GM12878 (cell line): ENCODE measurements at places on chromosomes 7 and 10. TPM values are rescaled to one million over a fixed set of nuclear protein-coding genes. Genes with fewer than 3 reads are reported as not detected.

- DNase-seq, result no peak
Observed at GRCh38 chr7:111364413-111364812, 197.9 kb downstream of the IMMP2L start.

GRCh38 chr7:127755521-127755920 lies 103.5 kb downstream of the SND1 start:
- DNase-seq, result no peak

- DNase-seq, result peak; percentile 41
Observed at GRCh38 chr10:26543567-26544306, 105.6 kb downstream of the APBB1IP start.

DNA sequence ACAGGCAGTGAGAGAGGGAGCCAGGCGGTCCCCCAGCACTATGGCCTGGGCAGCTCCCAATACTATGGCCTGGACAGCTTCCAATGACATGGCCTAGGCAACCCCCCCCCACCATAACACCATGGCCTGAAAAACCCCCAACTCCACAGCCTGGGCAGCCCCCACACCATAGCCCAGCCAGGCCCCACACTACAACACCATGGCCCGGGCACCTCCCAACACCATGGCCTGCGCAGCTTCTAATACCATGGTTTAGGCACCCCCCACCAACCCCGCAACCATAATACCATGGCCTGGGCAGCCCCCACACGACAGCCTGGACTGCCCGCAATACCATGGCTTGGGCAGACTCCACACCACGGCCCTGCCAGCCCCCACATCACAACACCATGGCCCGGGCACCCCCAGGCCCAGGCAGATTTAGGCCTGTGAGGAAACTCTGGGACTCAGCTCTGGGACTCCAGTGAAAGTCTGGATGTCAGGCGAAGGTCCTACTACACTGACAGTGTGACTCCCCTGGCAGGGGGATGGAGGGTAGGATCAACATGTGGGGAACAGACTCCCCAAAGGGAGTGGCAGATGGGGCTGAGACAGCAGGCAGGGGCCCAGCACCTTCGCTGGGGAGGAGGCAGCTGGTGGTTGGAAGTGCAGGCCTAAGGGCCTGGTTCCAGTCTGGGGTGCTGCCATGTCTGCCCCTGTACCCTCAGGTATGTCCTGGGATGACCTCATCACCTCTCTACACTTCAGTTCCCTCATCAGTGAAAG lies 8.7 kb downstream of the CPXM2 start:
- no peak for DNase-seq

- DNase-seq, result no peak
Observed at GRCh38 chr7:77450054-77450453, 33.9 kb upstream of the GSAP start.

DNA sequence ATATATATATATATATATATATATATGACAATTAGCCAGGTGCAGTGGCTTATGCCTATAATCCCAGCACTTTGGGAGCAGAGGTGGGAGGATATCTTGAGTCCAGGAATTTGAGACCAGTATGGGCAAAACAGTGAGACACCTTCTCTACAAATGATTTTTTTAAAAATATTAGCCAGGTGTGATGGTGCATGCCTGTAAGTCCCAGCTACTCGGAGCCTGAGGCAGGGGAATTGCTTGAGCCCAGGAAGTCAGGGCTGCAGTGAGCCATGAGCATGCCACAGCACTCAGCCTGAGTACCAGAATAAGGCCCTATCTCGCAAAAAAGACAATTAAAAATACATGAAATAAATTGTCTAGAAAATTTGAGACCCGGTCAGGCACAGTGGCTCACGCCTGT lies 47.2 kb upstream of the MSRB2 start:
- no peak for DNase-seq

DNA sequence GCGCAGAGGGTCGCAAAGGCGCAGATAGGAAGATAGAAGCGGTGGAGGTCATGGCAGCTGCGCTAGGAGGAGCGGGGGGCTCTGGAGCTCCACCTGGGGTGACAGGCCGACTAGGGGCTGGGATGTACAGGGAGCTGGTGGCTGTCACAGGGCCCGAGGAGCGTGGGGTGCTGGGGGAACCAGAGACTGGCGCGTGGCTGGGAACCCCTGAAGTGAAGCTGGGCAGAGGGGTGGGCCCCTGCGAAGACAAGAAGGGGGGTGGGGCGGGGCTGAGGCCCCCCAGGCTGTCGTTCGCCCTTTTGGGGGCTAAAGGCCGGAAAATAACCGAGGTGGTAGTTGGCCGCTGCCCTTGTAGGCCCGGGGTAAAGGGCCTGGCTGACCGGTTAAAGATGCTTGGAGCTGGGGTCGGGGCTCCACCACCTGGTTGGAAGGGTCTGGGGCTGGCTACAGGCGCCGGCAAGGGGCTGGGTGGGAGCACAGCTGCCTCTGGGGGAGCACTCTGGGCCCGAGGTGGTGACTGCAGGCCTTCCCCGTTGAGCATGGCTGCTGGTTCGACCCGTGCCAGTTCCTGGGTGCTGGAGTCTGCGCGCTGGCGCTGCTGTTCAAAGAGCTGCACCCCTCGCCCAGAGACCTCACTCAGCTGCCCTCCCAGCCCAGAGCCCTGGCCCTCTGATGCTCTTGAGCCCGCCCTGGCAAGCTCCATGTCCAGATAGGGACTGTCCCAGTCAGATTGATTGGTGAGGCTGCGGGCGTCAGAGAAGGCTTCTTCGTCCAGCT lies 6.8 kb upstream of the MYOZ1 start:
- no peak for DNase-seq

- no peak for DNase-seq
Observed at GRCh38 chr10:52250510-52250909, 63.6 kb upstream of the DKK1 start.

- DNase-seq, result no peak
Observed at GRCh38 chr7:102008535-102009262, 191.3 kb downstream of the CUX1 start.

- DNase-seq, result no peak
Observed at GRCh38 chr10:33067481-33067880, 109.5 kb upstream of the ITGB1 start.

GRCh38 chr7:148348466-148348865 lies 242.1 kb upstream of the C7orf33 start:
- no peak for DNase-seq

- DNase-seq, result no peak
Observed at GRCh38 chr10:103638948-103639347, 145.4 kb downstream of the NEURL1 start.

- no peak for DNase-seq
Observed at GRCh38 chr10:78777867-78778266, 290.9 kb upstream of the ZMIZ1 start.

DNA sequence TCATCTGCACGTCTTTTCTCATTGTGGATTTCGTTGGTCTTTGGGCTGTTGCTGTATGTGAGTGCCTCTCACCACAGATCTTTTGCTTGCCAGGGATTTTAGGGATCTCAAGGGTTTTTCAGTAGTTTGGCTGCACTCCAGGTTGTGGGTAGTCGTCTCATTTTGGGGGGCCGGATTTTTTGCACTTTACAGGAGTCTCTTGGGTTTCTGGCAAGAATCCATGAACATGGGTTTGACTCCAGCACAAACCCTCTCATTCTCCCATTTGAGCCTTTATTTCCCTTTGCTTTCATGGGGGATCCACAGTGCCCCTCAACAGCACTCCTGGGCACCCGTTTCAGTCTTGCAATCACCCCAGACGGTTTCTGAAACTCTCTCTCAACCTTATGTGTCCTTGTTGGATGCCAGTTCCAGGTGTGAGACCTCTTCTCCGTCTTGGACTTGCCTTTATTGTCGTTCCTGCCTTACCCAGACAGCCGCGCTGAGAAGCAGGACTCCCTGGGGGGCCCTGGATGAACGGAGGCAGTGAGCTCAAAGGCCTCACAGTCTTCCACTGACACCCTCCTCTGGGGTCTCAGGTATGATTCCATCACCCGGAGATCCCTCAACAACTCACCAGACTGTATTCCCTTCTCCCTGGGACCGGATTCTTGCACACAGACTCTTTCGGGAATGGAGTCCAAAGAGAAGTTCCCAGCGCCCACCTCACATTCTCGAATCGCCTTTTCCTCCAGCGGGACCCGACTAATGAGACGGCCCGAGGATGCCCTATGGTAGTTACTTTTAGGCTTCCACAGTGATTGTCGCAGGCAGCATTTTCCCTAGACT lies 18.8 kb upstream of the ZNF273 start:
- DNase-seq, result no peak

GRCh38 chr10:22301193-22301592 lies 15.0 kb upstream of the COMMD3 start:
- no peak for DNase-seq

DNA sequence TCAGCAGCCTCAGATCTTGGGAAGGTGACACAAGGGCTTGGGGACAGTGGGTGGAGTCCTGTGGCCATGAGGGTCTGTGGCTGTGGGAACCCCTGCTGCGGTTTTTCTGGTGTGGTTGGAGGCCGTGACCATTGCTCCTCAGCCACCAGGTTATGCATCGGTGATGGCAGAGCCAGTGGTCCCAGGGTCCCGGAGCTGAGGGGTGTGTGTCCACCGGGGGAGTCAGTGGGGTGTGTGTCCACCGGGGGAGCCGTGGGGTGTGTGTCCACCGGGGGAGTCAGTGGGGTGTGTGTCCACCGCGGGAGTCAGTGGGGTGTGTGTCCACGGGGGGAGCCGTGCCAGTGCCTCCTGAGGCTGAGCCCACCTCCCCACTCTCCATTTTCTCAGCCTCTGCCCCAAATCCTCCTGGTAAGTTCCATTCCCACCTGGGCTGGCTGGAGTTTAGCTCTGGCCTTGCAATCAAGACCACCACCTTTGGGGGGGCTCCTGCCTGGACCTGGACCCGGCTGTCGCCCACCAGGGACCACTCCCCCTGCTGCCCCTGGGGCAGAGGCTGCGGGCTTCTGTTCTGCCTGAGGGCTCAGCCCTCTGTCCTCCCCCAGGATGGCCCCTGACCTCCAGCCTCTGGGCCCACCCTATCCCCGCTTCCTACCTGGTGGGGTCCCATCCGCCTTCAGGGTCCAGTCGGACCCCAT lies 143.5 kb downstream of the ELFN1 start:
- no peak for DNase-seq

DNA sequence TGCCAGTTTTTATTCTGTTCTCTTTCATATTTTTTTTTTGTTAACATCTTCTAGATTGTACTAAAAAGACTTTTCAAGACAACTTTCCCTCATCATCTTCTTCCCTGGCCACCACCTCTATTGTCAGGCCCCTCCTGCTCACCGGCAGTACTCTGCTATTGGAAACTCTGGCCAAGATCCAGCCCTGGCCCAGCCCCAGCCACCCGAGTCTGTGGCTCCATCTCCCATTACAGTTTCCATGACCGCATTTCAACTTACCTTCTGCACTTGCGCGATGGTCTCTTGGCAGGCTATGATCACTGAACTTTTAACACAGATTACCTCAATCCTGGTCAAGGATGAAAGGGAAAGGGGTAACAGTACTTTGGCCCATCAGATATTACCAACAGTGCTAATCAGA lies 137.7 kb upstream of the POM121L12 start:
- DNase-seq, result no peak

GRCh38 chr7:94429153-94429552 lies 34.5 kb downstream of the COL1A2 start:
- DNase-seq, result no peak

DNA sequence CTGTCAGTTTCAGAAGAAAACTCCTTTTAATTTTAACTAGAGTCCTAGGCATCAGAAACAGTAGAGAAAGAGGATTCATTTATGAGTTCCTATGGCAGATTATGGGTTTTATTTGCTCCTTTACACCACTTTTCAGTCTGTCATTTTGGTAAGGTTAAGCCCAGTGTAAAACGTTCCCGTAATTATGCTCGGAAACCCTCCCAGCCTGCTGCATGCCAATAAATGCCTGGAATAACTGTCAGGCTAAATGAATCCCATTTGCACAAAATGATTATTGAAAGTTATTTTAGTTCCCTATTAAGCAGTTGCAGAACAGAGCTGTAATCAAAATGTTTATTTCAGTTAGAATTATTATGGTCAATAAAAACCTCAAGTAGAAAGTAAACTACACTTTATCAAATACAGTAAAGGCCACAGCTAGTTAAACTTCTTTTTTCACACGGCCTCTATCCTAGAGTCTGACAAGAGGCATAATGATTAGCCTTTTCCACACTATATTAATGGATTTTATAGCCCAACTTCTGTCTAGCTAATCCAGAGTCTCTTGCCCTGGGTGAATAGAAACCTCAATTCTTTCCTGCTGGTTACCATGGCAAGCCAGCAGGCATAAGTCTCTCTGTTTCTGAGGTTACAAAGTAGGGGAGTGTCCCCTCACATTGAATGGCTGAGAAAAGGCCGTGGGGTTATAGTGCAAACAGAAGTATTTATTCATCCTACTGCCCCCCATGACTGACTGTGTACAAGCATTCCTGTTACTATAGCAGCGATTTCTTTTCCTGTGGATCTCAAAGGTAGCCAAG lies 80.8 kb upstream of the NPVF start:
- no peak for DNase-seq

DNA sequence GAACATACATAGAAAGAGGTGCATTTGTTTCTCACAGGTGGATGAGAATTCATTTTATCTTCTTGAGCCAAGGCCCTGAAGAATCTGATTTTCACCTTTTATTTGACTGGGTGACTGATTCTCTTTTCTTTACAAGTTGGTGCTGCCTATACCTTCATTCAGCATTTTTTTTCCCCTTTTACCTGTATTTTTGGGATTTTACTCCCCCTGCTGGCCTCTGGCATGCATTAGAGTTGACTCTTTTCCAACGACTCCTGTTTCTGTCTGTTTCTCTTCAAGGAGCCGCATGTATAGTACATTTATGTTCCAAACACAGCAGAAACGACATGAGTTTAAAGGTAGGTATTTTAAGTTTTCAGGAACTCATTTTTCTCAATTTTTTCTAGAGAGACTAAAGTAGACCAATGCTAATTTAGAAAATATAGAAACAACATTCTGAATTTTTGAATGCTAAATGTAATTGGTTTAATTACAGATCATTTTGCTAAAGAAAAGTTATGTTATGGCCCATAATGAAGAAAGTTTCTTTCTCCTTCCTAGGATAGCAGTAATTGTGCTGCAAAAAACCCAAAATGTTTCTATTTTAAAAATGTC lies 149.8 kb upstream of the HDAC9 start:
- no peak for DNase-seq

GRCh38 chr10:109862738-109863137 lies 60.6 kb downstream of the XPNPEP1 start:
- no peak for DNase-seq

The GRM3 gene
- polyA plus RNA-seq, result 0.19 TPM in 1 of 2 replicates, not detected in the other

The SFTPA1 gene
- polyA plus RNA-seq, result not detected in 2 replicates

The C10orf88 gene
- polyA plus RNA-seq, result 10.2 and 12.0 TPM in 2 replicates

The GBX1 gene
- not detected in 2 replicates for polyA plus RNA-seq

The NAPEPLD gene
- polyA plus RNA-seq, result 12.4 and 13.9 TPM in 2 replicates

The VSTM4 gene
- polyA plus RNA-seq, result not detected in 2 replicates

The CYP26C1 gene
- polyA plus RNA-seq, result not detected in 2 replicates

The MICALL2 gene
- polyA plus RNA-seq, result 0.53 and 1.1 TPM in 2 replicates

The NUTM2E gene
- polyA plus RNA-seq, result 0.05 and 0.07 TPM in 2 replicates

The RUFY2 gene
- polyA plus RNA-seq, result 3.7 and 5.5 TPM in 2 replicates

The TLL2 gene
- polyA plus RNA-seq, result 2.1 TPM in 2 replicates

The BBS9 gene
- polyA plus RNA-seq, result 2.3 and 4.8 TPM in 2 replicates

The CFAP58 gene
- polyA plus RNA-seq, result 0.04 and 0.23 TPM in 2 replicates

The STAM gene
- 14.8 and 15.8 TPM in 2 replicates for polyA plus RNA-seq

The ELMO1 gene
- 38.7 and 45.9 TPM in 2 replicates for polyA plus RNA-seq

The CLCN1 gene
- polyA plus RNA-seq, result 0.30 TPM in 1 of 2 replicates, not detected in the other

The MBL2 gene
- polyA plus RNA-seq, result not detected in 2 replicates

The SLC18A2 gene
- 0.13 and 0.33 TPM in 2 replicates for polyA plus RNA-seq

The SPDYE11 gene
- polyA plus RNA-seq, result 1.2 and 1.8 TPM in 2 replicates

The FAM131B gene
- polyA plus RNA-seq, result not detected in 2 replicates
